ENCODE measurements at places on chromosomes 1 and 21.

GRCh38 chr1:171166361-171166760, 18.7 kb upstream of the FMO2 start:
- DNase-seq, result no peak

DNA sequence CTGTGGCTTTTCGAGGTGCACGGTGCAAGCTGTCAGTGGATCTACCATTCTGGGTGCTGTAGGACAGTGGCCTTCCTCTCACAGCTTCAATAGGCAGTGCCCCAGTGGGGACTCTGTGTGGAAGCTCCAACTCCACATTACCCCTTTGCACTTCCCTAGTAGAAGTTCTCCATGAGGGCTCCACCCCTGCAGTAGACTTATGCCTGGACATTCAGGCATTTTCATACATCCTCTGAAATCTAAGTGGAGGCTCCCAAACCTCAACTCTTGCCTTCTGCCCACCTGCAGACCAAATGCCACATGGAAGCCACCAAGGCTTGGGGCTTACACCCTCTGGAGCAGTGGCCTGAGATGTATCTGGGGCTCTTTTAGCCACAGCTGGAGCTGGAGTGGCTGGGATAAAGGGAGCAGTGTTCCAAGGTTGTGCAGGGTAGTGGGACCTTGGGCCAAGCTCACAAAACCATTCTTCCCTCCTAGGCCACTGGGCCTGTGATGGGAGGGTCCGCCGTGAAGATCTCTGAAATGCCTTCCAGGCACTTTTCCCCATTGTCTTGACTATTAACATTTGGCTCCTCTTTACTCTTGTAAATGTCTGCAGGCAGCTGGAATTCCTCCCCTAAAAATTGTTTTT, 18.0 kb upstream of the RNF2 start:
- no peak for DNase-seq

DNA sequence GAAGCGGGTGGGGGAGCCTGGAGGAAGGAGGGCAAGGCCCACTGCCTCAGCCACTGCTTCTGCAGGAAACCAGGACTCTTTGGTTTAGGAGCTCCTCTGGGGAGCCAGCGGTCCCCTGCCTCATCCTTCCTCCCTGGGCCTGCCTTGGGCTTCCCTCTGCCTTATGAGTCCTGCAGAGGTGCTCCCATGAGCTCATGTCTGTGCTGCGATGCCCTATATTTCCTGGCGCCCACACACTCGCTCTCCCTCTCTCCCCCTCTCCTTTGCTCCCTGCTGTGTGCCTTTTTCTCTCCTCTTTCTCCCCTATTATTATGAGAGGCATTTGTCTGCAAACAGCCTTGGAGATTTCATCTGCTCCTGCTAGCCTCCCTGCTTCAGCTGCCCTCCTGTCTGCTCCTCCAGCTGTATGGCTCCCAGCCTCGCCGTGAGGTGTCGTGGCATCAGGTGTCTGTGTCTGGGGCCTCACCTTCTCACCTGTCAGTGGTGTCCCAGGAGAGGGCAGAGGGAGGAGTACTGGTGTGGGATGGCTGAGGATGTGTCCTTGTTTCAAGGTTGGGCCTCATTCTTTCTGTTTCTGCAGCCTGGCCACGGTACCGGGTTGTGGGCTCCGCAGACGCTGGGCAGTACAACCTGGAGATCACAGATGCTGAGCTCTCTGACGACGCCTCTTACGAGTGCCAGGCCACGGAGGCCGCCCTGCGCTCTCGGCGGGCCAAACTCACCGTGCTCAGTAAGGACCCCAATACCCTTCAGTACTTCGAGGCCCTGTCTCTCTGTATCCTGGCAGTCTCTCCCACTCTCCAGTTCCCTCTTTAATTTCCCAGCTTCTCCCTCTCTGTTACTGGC, 84.2 kb downstream of the KIRREL1 start:
- DNase-seq, result no peak

- no peak for DNase-seq
Measured at GRCh38 chr1:228755800-228756199, 20.5 kb downstream of the RHOU start.

DNA sequence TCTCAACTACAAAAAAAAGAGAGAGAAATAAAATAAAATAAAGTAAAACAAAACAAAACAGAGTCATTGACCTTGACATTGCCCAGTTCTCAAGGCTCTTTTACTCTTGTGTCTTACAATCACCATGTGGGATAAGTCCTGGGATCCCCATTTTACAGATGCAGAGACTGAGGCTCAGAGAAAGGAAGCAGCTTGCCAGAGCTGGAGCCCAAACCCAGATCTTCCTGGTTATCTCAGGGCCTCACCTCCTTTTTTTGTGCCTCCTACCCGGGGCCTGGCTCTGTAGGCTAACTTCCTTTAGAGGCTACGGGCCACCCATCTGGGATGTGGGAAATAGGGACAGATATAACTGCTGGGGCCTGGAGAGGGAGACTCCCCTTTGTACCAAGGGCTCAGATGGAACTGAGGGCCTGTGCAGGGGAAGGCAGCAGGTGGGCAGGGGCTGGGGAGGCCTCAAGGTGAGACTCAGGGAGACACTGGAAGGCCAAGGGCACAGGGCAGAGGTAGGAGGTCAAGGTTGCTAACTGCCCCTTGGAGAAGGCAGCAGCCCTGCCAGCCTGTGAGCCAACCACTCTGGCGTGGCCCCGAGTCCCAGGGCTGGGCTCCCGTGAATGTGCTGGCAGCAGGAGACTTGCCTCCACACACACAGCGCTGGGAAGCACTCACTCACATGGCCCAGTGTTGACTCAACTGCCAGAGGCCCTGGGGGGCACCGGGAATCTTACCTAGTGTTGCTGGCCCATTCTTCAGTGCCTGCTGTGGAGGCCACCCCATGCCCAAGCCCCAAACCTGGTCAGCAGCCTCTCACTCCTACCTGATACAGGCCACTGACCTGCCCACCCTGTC, 6.5 kb upstream of the ECE1 start:
- no peak for DNase-seq

- no peak for DNase-seq
Measured at GRCh38 chr1:6788946-6789345, 3.7 kb downstream of the CAMTA1 start.

GRCh38 chr21:26888256-26888655, 43.0 kb upstream of the ADAMTS1 start:
- DNase-seq, result no peak

Data from stimulated activated CD8-positive, alpha-beta memory T cell treated with anti-CD3 and anti-CD28 coated beads, Interleukin-7, amount 100 ng/mL, for 1 hour (primary cell).